Fibroblast of the aortic adventitia (primary cell): ENCODE measurements at places on chromosomes 2 and 18. TPM values are rescaled to one million over a fixed set of nuclear protein-coding genes. Genes with fewer than 3 reads are reported as not detected.

Gene REG3G
- not detected in 2 replicates for total RNA-seq

Gene PCARE
- total RNA-seq: under 0.01 and 0.08 TPM in 2 replicates

Gene NR4A2
- total RNA-seq: 0.41 and 0.81 TPM in 2 replicates

Gene KLHL14
- not detected in 2 replicates for total RNA-seq

Gene IRS1
- 8.2 and 29.7 TPM in 2 replicates for total RNA-seq

Gene MTX2
- total RNA-seq: 14.1 and 18.3 TPM in 2 replicates

Gene REG3A
- not detected in 2 replicates for total RNA-seq

Gene ABHD3
- total RNA-seq: 1.1 and 5.5 TPM in 2 replicates

Gene SATB2
- total RNA-seq: 2.3 and 12.7 TPM in 2 replicates

Gene TANC1
- 11.9 and 22.7 TPM in 2 replicates for total RNA-seq

Gene SKOR2
- not detected in 2 replicates for total RNA-seq

Gene MBD1
- 42.7 and 50.3 TPM in 2 replicates for total RNA-seq

Gene PROKR1
- total RNA-seq: not detected in 2 replicates

Gene RFX8
- 5.3 and 24.1 TPM in 2 replicates for total RNA-seq

Gene HES6
- 1.6 and 6.6 TPM in 2 replicates for total RNA-seq

Gene NOTO
- not detected in 2 replicates for total RNA-seq

Gene DPP4
- 138 and 203 TPM in 2 replicates for total RNA-seq
